ENCODE measurements at places on chromosomes 5 and 9.

DNA sequence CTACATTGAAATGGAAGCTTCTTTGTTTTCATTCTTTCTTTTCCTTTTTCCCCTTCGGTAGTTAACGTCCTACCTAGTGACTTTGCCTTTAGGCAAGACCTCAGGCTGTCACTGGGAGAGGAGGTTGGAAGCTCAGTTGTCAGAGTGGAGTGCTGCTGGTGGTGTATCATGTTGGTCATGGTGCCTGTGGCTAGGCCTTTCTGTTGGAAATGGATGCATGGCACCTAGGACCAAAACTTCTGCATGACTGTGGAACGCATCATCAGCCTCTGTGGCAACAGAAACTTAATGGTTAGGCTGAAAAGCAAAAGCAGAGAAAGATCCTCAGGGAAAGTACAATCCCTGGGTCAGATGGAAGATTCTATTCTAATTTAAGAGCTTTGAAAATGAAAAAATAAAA, 57.9 kb downstream of the OSTF1 start:
- no peak for DNase-seq

DNA sequence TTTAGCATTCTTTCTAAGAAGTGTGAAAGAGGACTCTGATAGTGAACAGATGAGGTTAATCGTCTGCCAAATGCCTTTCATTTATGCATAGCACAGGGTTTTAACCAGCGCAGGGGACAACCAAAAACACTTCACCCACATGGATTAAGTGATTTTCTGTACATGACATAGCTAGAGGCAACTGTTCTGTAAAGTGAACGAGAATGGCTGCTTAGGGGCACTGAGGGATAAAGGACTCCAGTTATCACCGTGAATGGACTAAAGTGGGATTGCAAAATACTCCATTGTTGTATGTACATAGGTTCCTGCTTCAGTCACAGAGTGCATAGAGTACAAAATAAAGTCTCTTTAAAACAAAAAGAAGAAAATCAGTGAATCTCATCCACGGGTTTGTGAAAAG, 456.8 kb downstream of the DMAC1 start:
- no peak for DNase-seq

GRCh38 chr5:8726383-8727036, 819.4 kb downstream of the SEMA5A start:
- no peak for DNase-seq

DNA sequence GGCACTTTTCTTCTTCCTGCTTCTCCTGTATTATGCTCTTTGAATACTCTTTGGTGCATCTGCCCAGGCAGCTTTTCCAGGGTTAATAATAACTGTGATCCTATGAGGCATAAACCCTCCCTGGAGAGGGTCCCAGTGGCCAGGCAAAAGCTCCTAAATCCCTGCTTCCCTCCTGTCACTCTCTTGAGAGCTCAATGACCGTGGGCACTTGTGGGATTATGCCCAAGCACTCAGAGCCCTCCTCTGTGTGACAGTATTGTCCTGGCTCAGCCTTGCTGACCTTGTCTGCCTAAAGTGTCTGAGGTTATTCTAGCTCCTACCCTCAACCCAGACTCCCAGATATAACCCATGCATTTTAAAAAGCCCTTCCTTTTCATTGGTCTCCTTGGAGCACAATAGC, 51.9 kb downstream of the GALNT10 start:
- no peak for DNase-seq

DNA sequence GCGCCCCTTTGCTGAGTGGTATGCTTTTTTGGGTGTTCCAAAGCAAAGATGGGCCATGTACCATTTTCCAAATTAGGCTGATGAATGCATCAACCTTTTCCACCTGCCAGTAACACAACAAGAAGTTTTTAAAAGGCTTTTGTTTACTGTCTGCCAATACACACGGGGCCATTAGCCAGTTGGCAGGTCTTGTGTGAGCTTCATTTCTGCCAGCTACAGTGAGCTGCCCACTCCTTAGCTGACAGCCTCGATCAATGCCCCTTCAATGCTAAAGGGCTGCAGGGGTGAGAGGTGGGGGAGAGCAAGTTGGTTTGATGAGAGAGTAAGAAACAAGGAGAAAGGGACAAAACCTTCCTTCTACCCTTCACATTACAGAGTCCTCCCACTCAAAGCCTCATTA, 128.7 kb downstream of the C5orf15 start:
- DNase-seq, result no peak

DNA sequence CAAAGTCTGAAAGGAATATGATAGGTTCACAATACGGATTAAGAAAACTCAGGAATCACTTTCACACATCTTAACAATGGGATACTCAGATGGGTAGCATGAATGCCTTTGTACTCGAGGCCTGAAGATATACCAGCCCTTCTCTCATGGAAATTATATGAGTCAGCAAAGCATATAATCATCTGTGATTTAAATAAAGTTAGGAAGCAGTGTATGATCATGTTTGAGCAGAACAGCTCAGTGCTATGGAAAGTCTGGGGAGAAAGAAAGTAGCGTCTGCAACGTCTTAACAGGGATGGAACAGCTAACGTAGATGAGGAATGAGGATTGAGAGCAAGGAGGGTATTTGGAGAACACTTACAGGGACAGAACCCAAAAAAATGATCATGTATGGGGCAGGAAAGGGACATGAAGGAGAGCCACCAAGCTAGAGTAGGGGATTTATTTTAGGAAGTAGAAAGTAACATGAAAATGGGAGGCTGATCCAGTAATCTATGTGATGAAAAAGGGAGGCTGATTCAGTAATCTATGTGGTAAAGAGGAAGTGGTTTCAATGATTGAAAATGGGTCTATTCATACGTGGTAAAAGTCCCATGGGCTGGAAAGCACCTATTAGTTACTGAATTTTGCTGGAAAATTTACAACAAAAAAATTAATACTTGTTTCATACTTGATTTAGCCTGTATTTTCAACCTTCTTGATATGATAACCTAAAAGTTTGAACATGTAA, 85.9 kb downstream of the GNA14 start:
- DNase-seq, result no peak

GRCh38 chr5:135046661-135047346, 12.8 kb upstream of the PITX1 start:
- no peak for DNase-seq

GRCh38 chr5:122756264-122756911, 18.5 kb upstream of the SNX2 start:
- no peak for DNase-seq

DNA sequence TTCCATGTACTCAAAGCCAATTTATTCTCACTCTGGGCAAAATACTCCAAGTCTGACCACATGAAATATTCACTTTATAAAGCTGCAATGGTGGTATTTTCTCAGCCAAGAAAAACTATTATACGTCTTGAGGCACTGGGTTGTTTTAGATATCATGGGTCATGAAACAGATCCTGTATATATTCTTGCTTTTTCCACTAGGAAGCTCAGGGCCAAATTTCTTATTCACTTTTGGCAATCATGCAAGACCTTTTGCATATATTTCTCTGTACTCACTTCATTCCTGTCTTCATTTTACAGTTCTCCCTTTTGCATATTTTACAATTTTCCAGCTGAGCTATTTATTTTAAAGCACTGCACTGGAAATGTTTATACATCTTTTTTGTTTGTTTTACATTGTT, 49.8 kb downstream of the GABBR2 start:
- no peak for DNase-seq

DNA sequence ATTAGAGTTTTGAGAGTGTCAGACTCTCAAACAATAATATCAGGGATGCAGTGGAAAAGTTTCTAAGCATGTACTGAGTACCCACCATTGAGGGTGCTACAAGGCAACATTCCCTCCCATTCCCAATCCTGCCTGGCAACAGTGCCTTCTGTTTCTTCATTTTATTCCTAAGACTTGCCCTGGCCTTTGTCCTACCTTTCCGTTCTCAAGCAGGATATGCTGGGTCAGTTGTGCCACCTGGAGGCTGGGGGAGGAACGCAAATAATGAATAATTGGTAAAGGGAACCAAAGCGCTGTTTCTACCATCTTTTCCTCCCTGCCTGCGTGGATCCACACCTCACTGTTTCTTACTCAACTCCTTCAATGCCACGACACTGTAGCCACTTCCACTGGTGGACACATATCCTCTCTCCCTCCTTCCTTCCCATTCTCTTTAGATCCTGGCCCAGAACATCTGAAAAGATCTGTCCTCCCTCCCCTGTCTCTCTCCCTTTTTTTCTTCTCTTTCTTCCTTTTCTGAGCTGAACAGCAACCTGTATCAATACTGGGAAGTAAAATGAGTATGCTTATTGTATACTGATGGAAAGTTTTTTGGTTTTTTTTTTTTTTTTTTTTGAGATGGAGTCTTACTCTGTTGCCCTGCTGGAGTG, 149.5 kb downstream of the C9orf152 start:
- peak; percentile 22 for DNase-seq

DNA sequence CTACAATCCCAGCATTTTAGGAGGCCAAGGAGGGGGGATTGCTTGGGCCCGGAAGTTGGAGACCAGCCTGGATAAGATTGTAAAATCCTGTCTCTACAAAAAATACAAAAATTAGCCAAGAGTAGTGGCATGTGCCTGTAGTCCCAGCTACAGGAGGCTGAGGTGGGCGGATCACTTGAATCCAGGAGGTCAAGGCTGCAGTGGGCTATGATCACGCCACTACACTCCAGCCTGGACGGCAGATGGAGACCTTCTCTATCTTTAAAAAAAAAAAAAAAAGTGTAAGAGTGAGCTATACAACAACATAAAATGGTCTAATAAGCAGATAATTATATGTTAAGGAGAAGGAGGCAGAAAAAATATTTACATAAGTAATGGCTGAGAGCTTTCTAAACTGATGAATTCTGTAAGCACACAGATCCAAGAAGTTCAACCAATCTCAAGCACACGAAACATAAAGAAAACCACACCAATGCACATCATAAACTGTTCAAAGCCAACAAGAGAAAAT, 23.0 kb downstream of the CDC14B start:
- DNase-seq, result no peak

DNA sequence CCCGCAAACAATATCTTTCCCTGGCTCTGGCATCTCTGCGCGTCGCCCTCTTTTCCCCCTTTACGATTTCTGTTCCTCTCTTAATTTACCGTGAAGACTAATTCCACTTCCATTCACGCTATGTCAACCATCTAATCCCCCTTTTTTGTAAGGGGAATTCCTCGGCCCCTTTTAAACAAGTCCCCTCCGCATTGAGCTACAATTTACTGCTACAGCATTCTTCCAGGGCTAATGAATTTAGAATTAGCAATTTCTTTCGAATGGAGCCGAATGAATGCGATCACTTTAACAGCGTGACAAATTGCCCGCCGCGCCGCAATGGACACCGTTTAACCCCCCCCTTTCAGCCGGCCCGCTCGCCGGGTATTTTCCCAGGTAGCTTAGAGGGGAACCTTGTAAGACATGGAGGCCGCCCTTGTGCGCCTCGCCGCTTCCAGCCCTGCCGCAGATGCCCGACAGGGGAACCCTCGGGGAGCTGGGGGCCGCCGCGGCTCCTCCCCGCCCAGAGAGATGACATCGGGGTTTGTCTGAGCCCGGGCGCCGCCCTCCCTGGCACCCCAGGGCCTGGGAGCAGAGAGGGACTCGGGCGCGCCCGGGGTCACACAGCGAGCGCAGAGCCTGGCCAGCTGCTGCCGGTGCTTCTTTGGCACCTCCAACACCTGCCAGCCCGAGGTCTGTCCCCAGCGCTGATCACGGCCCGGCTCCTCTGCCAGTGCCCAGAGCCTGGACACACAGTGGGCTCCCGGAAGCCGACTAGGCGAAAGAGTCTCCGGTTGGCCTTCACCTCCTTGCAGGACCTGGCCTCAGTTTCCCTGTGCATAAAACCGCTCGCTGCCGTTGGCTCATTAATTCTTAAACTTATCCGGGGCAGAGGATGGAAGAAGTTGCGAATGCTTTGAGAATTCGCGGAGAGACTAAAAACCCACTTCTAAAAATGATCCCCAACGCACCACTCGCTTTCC, 1.3 kb downstream of the PRDM12 start:
- DNase-seq, result no peak

- no peak for DNase-seq
These were observed 72.3 kb downstream of the C9orf153 start for GRCh38 chr9:86187121-86187520.

DNA sequence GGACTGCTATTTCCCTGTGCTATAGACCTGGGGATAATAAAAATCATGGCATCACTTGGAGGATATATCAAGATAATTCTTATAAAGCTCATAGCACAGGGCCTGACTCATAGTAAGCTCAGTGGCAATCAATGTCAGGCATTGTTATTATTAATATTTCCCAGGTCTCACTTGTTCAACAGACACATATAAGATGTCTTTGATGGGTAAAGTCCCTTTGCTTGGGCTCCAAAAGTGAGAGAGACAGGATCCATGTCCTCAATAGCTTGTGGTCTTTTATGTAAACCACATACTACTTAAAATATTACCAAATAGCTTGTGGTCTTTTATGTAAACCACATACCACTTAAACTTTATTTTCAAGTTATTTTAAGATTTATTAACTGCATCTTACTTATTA, 11.2 kb downstream of the SH3RF2 start:
- no peak for DNase-seq

GRCh38 chr9:110217656-110218099, 9.7 kb upstream of the C9orf152 start:
- no peak for DNase-seq
